ENCODE measurements at places on chromosomes 13 and 19.

DNA sequence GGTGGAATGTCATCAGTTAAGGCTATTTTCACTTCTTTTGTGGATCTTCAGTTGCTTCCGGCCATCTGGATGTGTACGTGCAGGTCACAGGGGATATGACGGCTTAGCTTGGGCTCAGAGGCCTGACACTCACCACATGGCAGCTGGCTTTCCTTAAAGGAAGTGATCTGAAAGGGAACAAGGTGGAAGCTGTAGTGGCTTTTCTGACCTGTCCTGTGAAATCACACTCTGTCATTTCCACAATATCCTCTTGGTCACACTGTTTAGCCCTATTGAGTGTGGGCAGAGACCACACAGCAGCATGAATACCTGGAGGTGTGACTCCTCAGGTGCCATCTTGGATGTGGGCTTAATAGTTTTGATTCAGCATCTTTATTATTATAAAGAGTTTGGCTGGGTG, 4.5 kb upstream of the BAX start:
- peak; percentile 38 for DNase-seq

- peak; percentile 24 for DNase-seq
Measured at GRCh38 chr13:51305271-51305967, 34.1 kb upstream of the SERPINE3 start.

- peak; percentile 67 for DNase-seq
Measured at GRCh38 chr19:50658441-50659317, 9.4 kb downstream of the C19orf81 start.

- DNase-seq, result no peak
Measured at GRCh38 chr13:106277484-106278154, 257.8 kb downstream of the EFNB2 start.

DNA sequence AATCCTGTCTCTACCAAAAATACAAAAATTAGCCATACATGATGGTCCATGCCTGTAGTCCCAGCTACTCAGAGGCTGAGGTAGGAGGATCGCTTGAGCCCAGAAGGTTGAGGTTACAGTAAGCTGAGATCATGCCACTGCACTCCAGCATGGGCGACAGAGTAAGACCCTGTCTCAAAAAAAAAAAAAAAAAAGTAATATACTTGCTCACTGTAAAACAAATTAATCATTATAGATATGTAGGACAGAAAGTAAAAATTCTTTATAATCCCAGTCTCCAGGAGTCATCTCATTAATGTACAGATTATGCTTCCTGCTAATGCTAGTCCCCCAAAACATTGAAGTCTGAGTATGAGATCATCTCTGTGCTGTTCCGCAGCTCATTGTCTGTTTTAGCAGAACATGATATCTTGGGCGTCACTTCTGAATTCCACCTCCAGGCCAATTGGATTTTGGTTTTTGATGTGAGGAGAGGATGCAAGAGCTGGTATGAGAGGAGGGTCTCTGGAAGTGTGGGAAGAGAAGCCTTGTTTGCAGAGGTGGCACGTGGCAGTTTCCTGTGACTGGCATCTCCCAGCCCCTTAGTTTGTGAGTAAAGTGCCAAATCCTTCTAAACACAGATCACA, 75.4 kb upstream of the NPAS1 start:
- DNase-seq, result no peak

- DNase-seq, result no peak
Measured at GRCh38 chr13:26060357-26060756, 8.5 kb upstream of the SHISA2 start.

DNA sequence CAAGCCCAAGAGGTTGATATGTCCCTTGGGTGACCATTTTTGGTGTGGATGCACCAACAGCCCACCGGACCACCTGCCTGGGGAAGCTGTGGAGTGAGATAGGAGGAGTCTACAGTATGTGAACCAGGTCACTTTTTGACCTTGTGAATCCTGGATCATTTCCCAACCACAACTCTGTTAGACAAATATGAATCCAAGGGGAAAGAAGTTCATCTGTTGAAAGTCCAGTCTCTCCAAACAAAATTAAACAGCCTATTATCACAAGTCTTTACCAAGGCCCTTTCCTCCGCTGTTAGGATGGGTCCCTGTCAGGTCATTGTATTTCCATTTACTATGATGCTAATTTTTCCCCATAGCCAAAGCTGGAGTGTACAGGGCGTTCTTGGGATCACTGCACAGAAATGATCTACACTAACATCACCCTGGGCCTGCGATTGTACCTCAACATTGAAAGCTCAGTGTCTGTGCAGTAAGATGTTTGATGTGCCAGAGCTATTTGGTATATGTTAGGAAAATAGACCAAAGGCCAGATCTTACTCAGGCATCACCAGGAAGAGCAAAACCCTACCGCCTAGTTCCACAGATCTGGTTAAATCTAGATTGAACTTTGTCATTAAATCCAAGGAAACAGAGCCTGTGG, 117.1 kb downstream of the STARD13 start:
- DNase-seq, result peak; percentile 33

DNA sequence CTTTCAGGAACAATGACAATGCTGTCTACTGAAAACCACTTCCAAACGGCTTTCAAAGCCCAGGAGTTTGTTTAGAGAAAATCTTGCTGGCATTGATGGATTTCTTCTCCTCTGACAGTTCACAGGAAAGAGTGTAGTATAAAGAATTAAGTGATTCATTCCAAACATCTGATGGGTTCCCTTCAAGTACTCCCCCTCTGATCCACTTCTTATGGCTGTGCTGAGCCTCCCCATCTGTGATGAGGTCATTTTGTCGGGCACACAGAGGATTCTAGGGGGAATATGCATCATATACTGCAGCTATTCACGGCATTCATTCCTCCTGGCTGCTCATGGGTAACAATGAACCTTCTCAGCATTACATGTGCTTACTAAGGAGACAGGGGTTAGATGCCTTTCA, 107.9 kb downstream of the RGCC start:
- DNase-seq, result peak; percentile 42
